Ammon's horn (tissue), 1 donor: ENCODE measurements at places on chromosomes 6 and 20.

- DNase-seq = no peak
Measured at GRCh38 chr20:21182832-21183563, 57.1 kb downstream of the KIZ start.

DNA sequence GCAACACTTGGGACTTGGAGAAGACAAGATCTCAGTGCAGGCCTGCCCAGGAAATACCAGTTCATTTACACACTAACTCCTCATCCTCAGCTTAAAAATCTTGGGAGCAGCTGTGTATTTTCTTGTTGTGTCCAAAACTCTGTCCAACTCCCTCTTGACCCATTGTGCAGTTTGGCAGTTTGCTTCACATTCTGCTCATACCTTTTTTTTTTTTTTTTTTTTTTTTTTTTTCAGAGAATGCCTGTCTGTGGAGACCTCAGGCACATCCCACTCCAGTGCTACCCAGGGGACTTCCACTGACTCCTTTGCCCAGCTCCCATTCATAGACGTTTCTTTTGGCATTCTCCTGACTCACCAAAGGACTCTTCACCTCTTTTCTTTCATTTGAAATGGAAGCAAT, 265.8 kb upstream of the TCF21 start:
- no peak for DNase-seq

DNA sequence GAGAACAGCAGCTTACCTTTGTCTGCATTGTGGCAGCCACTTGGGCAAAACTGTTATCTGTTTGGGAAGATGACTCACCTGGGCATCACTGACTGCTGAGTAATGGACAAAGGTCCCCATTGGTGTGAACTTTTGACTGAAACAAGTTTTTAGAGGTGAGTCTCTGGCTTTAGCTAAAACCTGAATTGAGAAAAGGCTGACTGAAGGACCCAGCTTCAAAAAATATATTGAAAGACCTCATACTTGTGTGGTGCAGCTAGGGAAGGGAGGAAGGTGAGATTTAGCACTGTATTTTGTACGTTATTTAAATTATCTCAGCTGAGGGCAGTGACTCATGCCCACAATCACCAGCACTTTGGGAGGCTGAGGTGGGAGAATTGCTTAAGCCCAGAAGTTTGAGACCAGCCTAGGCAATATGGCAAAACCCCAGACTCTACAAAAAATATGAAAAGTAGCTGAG, 4.5 kb upstream of the CITED2 start:
- no peak for DNase-seq

GRCh38 chr20:14820771-14821170, 483.4 kb upstream of the FLRT3 start:
- DNase-seq = peak; percentile 24

GRCh38 chr20:29744071-29744470, 1513.4 kb upstream of the DEFB115 start:
- DNase-seq = no peak

GRCh38 chr20:63187338-63188158, 28.4 kb downstream of the YTHDF1 start:
- DNase-seq = no peak

- DNase-seq = no peak
Measured at GRCh38 chr6:135258970-135259369, 77.9 kb downstream of the MYB start.

DNA sequence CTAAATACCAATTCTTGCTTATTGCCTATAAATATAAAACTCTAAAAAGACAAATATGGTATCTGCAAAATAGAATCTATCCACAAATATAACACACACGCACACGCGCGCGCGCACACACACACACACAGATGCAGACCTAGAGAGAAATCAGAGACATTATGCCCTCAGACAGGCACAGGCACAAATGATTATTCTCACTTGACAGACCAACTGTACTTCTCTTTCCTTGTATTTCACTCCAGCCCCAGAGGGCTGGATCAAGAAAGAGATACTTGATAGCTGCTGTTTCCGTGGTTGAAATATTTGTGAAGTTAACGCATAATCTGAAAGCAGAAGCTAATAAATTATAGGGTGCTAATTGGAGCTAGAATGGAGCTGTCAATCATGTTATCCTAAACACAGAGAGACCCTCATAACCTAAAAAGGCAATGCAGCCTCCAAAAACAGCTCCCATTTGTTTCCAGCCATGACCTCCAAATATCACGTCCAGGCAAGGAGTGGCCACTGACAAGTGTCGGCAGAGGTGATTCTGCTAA, 11.5 kb downstream of the VGLL2 start:
- no peak for DNase-seq

GRCh38 chr6:147141711-147142308, 62.4 kb upstream of the STXBP5 start:
- no peak for DNase-seq

DNA sequence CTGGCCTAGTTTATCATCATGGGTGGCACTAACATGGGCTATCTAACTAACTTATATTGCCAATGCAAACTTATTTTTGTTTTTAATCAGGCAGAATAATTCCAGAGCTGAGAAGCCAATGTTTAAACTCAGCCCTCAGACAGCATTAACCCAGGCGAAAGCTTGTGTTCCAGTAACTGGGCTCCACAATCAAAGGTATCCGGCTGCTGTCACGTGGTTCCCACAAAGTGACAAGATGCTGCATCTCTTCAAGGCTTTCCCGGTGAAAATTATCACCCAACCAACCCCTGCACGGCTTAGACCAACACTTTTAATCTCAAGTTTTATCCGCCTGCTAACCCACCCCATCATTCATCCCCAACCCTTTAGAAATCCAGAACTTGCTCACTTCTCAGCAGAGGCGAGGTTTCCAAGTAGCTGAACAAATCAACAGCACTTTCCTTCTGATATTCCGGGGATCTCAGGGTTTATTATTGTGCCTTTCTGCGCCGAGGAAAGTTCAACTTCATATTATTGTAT, 885 bp downstream of the MTCL3 start:
- peak; percentile 7 for DNase-seq

DNA sequence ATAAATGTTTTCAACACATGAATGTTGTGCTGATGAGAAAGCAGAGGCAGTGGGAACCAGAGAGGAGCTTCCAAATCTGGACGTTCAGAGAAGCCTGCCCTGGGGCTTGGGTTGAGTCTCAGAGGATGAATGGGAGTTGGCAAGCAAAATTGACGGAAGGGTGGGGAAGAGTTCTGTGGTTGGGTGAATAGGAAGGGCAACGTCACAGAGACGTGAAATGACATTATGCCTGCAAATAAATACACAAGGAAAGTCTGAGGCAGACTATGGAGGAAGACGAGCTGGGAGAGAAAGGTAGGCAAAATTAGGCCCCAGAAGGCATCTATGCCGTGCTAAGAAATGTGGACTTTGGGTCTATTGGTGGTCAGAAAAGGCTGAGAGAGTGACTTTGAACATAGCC, 25.2 kb upstream of the SGK1 start:
- DNase-seq = no peak

DNA sequence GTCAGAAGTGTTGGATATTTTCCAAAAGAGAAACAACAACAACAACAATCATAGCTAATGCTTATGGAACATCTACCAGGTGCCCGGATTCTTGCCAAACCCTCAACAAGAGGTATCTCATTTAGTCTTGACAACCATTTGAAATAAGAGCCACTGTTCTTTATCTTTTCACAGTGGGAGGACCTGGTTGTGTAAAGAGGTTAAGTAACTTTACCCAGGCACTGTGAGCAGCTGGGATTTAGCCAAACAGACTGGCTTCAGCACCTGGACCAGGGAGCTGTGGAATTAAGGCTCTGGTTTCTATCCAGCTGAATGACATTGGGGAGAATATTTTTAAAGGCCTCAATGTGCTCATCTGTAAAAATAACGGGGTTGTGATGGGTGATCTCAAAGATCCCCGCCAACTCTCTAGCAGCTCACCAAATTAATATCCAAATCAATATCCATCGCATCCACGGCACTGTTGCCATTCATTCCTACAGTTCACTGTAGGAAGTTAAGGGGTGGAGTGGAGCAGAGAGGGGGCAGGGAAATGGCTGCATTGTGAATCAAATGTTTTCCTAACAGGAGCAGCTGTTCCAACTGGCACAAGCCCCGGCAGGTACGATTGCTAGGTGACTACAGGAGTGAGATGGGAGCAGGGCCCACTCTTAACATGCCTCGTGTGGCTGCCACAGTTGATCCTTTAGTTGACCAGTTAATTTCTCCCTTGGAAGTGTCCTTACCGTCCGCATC, 61.8 kb downstream of the GCNT2 start:
- DNase-seq = no peak

GRCh38 chr6:978937-979685, 286.2 kb upstream of the EXOC2 start:
- no peak for DNase-seq

GRCh38 chr6:34104628-34105027, 41.3 kb downstream of the GRM4 start:
- no peak for DNase-seq

- no peak for DNase-seq
Measured at GRCh38 chr6:2129182-2129621, 116.2 kb downstream of the GMDS start.

DNA sequence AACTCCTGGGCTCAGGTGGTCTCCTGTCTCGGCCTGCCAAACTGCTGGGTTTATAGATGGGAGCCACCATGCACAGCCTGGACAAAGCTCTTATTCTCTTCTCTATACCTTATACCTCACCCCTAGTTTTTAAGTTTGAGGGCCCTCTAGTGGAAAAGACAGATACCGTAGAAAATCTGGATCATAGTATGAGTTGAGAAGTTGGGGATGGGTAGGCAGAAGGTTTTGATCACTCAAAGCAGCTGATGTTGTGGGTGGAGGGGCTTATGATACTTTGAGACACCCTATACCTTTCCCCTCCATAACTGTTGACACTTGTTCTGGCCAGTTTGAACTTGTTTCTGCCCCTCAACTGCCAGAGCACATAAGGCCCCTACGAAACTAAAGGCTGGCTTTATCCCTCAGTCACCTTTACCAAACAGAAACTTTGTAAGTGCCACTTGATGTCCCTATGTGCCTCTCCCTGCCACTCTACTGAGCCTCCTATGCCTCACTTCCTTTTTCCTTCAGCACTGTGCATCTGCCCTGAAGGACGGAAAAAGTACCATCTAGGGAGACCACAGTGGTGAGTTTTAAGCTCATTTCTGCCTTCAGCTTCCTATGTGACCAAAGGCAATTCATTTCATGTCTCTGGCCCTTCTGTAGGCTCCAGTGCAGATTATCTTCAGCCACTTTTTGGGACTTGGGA, 28.6 kb downstream of the RALY start:
- peak; percentile 33 for DNase-seq

- DNase-seq = no peak
Measured at GRCh38 chr6:70673054-70673453, 5.4 kb downstream of the SMAP1 start.

GRCh38 chr6:30061858-30062458, 893 bp downstream of the POLR1H start:
- no peak for DNase-seq

- peak; percentile 28 for DNase-seq
Measured at GRCh38 chr20:58839474-58839874, 11.2 kb downstream of the GNAS-AS1 start.

DNA sequence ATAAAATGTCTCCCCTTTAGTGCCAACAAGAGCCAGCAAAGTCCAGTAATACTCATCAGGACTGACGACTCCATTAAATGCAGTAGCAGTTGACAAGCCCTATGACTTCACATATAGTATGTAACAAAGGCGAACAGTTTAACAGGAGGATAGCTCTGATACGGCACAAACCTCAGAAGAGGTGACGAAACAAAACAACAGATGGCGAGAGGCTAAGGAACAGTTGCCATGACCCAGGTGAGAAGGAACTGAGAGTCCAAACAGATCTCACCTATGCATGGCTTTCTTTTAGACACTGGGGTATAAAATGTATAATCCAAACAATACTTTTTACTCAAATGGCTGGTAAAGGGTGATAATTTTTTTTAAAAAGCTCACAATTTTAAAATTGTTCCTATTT, 37.1 kb downstream of the SYNE1 start:
- DNase-seq = no peak

DNA sequence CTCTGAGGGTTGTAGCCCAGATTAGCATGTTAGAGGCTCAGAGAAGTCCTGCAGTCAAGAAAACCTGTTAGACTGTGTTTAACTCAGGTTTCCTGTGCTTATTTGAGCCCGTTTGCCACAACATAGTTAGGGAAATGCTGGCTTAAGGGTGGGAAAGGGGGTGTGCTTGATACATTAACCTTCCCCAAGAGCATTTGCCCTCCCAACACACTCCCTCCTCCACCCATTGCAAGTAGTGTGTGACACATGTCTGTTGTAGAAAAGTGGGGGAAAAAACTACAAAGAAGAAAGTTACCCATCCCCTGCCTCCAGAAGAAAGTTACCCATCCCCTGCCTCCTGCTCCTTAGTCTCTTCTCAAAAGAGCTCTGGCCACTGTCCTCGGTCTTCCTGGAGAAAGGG, 36.8 kb upstream of the MRPS18A start:
- no peak for DNase-seq

DNA sequence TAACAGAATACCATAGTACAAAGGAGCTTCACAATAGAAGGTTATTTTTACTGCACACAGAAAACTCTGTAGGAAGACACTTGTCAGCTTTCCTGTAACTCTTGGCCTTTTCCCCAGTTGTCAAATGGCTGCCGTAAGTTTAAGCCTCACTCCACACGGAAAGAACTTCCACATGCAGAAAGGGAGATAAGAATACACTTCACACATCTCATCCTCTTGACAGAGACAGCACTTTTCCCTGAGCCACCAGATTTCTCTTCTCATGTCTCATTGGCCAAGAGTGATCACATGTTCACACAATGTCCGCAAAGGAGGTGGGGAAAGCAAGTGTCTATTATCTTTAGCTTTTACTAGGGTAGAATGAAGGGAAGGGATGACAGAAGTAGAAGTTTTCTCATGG, 540.7 kb downstream of the HAO1 start:
- no peak for DNase-seq

DNA sequence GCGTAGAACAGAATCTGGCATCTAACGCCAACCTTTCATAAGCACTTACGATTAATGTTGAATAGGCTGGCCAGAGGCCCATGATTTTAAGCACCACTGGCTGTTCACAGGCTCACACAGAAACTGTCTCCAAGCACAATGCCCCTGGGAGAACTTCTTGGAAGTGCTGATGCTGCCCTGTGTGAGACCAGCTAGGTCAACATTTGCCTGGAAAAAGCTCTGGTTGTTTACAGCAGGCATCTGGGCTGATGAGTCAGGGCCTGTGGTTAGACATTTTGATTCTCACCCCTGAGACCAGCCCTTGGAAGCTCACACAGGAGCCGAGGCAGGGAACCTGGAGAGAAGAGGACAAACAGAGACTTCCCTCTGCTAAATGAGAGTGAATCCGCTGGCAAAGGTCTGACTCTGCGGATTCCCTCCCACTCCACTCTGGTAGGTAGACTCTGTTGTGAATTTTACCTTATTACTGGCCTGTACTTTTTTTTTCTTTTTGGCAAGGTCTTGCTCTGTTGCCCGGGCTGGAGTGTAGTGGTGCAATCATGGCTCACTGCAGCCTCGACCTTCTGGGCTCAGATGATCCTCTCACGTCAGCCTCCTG, 6.8 kb upstream of the SULF2 start:
- DNase-seq = no peak

DNA sequence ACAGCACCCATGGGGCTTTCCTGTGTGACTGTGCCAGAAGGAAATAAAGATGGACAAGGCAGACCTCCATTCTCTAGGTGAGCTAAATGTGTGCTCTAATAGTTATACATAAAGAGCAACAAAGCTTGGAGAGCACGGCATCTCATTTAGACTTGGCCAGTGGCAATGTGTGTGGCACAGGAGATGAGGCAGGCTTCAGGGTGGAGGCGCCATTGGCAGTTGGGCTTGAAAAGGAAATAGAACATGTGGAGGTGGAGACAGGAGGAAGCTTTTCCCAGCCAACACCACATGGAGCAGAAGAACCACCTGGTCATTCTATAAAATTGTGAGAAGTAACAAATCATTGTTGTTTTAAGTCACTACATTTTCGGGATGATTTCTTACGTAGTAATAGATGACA, 3.6 kb upstream of the RALY start:
- peak; percentile 19 for DNase-seq

- peak; percentile 94 for DNase-seq
Measured at GRCh38 chr6:36985808-36986703, at the start of gene MTCH1. Gene MTCH1 (minus strand): TSS chr6:36986196. CDS start chr6:36986173, 23 bp downstream.
